Kasumi-1 (cell line): ENCODE measurements at places on chromosomes 6 and 20.

- no peak for DNase-seq
Observed at GRCh38 chr6:84271061-84271716, 43.7 kb upstream of the CEP162 start.

DNA sequence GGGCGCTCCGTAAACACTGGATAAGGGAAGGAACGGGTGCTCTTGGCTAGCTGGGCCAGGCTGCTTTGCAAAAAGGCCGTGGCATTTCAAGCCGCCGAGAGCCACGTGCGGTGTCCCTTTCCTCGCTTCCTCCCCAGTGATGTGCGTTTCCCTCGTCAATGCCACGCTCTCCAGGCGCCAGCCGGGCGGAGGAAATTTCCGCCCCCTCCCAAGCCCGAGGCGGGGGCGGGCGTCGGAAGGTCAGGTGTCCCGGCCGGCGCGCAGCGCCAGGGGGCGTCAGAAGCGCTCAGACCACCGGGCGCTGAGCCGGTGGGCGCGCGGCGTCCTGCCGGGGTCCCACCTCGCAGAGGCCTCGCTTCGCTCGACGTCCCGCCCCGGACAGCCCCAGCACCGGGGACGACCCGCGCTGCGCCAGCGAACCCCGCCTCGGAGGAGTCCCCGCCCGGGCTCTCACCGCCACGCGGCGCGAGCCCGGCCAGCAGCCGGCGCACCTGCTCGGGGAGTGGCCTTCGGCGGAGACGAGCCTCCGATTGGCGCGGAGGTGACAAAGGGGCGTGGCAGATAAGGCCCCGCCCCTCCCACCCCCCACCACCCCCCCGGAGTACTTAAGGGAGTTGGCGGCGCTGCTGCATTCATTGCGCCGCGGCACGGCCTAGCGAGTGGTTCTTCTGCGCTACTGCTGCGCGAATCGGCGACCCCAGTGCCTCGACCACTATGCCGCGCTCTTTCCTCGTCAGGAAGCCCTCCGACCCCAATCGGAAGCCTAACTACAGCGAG is at the start of gene SNAI1:
Gene SNAI1 (plus strand): TSS at position 635 of the 777 bp plus-strand sequence. CDS start 80 bp downstream, at position 715.
- peak; percentile 74 for DNase-seq

- no peak for DNase-seq
Observed at GRCh38 chr6:1067346-1067745, 244.6 kb upstream of the FOXQ1 start.

DNA sequence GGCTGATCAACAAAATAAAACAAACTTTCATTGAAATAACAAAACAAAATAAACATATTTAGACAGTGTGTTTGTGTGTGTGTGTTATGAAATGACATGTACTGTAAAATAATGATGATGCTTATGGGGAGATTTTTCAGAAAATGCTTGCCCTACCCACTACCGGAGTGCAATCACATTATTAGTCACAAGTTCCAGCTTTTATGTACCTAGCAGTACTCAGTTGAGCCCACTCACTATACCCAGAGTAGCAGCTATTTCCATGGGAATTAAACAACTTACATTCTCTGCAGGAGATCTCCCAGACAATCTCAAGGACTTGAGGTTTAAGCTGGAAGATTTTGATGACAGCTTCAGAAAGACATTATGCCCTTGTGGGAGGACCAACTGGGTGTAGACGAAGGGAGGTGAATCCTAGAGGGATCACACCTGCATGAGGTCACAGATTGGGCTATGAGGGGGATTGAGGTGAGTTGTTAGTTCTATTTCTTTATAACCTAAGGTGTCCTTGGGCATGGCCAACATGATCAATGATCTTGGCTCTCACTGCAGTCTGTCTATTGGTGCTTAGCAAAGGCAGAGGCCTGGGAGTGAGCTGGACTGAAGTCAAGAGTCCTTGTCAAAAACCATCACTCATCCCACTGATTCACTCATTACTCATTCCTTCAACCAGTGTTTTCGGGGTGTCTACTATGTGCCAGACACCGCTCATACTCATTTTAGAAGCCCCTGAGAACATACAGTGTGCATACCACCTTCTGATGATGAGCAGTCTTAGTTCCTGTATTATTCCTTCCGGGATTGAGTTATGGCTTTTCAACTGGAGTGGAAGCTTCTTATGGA is 6.7 kb upstream of the CLIC5 start:
- DNase-seq, result no peak

GRCh38 chr6:39998126-39998525 is 63.9 kb upstream of the MOCS1 start:
- DNase-seq, result no peak

- DNase-seq, result no peak
Observed at GRCh38 chr20:2691663-2692035, 931 bp upstream of the EBF4 start.

DNA sequence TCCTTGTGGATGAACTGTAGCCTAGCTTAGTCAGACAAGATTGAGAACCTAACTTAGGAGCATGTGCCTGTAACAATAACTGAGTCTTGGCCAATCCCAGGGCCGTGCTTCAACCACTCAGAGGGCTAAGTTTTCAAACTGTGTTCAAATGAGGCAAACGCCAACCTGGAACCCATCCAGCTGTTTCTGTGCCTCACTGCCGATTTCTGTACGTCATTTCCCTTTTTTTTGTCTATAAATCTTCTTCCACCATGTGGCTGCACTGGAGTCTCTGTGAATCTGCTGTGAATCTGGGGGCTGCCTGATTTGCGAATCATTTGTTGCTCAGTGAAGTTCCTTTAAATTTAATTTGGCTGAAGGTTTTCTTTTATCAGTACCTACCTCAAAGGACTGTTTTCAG is 115.0 kb upstream of the CHD6 start:
- peak; percentile 3 for DNase-seq

- DNase-seq, result no peak
Observed at GRCh38 chr6:151434369-151434768, 17.6 kb downstream of the RMND1 start.

- peak; percentile 64 for DNase-seq
Observed at GRCh38 chr20:25035921-25036320, 22.0 kb downstream of the ACSS1 start.

GRCh38 chr20:13684566-13685222 is 46.0 kb upstream of the TASP1 start:
- DNase-seq, result peak; percentile 86

DNA sequence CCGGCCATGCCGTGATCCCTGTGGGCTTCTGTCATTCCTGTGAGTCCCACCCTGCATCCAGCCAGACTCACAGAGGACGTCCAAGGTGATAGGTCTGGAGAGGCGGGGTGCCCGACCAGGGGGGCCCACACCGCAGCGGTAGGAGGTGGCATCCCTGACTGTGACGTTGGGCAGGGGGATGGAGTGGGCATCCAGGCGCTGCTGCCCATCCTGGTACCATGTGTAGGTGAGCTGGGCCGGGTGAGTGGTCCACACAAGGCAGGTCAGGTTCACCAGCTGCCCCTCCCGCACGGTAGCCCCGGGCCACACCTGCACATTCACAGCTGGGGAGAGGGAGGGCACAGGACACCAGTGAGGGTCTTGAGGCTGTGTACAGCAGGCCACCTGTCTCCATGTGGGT is 11.6 kb upstream of the ADAM33 start:
- DNase-seq, result no peak

DNA sequence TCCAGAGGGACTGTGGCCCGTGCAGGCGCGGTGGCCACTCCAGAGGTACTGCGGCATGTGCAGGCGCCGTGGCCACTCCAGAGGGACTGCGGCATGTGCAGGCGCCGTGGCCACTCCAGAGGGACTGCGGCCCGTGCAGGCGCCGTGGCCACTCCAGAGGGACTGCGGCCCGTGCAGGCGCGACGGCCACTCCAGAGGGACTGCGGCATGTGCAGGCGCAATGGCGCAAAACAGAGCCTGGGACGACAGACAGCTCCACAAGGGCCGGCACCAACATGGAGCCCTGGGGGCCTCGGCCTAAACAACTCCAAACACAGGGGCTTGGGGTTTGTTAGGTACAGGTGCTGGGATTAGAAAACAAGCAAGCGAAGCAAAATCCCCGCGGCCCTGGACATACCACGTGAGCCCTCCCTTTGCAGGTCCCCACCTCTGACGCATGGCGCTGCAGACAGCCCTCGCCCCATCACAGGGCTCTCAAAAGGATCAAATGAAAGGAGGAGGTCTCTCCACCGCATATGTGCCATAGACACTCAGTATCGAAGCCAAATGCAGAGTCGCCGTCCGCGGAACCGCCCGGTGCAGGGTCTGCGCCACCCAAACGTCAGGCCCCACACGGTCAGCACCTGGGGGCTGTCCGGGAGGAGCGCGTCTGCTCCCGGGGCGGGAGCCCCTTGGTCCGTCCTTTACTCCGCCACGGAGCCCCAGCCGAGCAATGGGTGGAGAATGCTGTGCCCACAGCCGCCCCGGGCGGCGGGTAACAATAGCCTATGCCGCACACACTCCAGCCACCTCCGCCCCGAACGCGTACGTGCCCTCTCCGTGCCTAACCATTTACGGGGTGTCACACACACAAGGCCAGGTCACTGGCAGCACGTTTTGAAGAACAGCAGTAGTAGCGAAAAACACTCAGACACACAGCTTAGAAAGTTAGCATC is 85.7 kb downstream of the TAF4 start:
- DNase-seq, result no peak

- no peak for DNase-seq
Observed at GRCh38 chr20:52439375-52439774, 247.8 kb upstream of the ZFP64 start.

DNA sequence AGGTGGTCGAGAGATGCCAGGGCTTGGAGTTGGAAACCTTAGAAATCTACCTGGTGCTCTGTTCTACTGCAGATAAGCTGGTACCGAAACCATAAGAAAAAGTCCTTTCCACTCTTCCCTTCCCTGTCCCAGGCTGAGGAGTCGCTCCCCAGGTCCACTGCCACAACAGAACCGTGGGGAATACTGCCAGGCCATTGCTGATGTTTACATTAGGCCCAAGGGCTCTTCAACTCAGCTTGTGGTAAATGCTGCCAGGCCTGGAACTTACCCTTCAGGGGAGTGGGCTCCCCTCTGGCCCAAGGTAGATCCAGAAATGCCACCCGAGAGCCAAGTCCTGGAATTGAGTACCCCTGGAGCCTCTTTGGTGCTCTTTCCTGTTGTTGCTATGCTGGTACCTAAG is 388.4 kb downstream of the ESR1 start:
- DNase-seq, result no peak

DNA sequence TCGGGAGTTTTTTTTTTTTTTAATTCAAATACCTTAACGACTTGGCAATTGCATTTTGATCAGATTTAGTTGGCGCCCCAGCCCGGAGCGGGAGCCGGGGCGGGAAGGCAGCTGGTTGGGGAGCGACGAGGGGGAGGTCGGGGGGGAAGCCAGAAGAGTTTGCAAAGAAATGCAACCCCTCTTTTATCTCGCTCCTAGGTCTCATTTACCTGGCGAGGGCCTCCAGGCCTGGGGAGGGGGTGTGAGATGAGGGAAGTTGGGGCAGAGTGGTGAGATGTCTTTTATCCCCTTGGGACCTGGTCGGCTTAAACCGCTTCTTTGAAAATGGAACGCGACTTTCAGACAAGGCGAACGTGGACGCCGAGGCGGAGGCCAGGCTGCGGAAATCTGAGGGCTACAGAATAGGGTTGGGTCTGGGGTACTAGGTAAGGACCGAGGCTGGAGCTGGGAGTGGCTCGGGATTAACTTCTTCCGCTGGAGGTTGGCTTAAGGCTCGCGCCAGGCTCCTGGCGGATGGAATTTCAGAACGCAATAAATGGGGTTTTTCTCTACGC is 40.3 kb downstream of the NCR2 start:
- no peak for DNase-seq

GRCh38 chr6:15253203-15254022 is 7.5 kb downstream of the JARID2 start:
- no peak for DNase-seq

DNA sequence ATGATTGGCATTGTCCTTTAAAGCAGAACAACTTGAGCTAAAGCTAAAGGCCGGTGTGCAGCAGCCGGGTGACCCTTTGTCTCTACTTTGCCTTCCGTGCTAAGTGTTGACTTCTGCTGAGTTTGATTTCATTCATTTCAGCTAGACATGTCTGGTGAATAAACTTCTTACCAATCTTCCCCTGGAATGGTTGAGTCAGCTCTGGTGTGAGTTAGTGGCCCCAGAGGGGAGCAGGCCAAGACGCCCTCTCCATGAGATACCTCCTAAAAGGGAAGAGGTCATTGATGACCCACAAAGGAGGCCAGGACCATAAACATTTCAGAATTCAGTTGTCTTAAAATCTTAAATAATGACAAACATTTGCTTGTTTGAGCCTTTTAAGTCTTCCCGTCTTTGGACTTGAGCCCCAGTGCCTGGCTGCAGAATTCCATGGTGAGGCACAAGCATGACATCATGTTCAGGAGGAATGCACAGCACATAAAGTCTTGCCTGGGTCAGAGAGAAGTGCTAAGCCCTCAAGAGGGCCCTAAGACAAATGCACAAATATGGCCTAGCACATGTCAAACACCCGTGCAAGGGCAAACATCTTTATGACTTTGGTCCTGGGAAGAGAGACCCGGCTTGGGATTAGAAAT is 96.3 kb upstream of the NEDD9 start:
- DNase-seq, result no peak

GRCh38 chr6:42407379-42407778 is 44.3 kb downstream of the TRERF1 start:
- peak; percentile 79 for DNase-seq

DNA sequence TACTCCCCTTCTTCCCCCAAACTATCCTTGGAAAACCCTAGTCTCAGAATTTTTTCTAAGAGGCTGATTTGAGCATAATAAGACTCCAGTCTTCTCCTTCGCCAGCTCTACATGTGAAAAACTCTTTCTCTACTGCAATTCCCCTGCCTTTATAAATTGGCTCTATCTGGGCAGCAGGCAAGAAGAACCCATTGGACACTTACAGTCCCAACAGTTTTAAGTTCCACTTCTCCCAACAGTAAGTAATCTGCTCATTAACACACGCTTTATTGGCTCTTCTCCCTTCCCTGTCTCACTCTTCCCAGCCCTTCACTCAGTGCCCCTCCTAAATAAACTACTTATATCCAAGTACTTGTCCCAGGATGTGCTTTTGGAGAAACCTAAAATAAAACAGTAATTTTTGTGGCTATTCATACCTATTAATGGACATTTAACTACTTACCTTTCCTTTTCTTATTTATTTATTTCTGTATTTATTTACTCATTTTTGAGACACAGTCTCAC is 11.1 kb upstream of the DDR1 start:
- DNase-seq, result no peak

DNA sequence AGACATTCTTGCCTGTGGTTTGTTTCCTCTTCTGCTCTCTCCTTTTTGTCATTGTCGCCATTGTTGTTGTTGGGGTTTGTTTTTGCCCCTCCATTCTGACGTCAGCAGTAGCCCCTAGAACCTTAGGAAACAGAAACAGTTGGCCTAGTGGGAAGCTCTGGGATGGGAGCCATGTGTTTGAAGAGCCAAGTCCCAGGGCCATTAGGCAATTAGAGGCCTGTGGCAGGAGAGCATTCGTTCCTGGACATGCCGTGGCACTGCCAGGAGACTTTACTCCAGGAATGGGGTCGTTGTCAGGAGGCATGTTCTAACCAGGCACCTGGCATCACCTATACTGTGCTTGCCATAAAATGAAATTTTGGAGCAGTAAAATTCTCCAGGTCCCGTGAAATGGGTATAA is 39.7 kb downstream of the PPARD start:
- DNase-seq, result no peak
